Thymus (tissue), 14 donors: ENCODE measurements at places on chromosomes 3 and 15. TPM values are rescaled to one million over a fixed set of nuclear protein-coding genes. Genes with fewer than 3 reads are reported as not detected.

DNA sequence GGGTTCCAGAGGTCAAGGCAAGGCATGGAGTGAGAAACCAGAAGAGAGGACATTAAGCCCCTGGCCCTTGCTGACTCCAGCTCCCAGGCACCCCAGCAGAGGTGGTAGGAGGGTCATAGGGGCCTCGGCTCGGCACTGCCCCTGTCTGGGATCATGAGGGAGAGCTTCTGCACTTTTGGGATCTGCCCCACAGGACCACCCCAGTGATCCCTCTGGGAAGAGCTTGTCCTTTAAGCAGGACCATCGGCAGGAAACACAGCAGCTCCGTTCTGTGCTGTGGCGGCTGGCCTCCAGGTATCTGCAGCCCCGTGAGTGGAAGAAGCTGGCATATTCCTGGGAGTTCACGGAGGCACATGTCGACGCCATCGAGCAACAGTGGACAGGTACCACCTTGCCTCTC is 35.5 kb downstream of the ANKDD1A start:
- no peak overlapping the region for H3K4me3 ChIP-seq
- H3K27ac ChIP-seq: no peak overlapping the region
- H3K4me1 ChIP-seq: no peaks in the 10 kb centered on the region
- H3K27me3 ChIP-seq: no peaks in the 10 kb centered on the region
- DNase-seq: no peak
- H3K36me3 ChIP-seq: peaks cover 5% of the 10 kb centered on the region

DNA sequence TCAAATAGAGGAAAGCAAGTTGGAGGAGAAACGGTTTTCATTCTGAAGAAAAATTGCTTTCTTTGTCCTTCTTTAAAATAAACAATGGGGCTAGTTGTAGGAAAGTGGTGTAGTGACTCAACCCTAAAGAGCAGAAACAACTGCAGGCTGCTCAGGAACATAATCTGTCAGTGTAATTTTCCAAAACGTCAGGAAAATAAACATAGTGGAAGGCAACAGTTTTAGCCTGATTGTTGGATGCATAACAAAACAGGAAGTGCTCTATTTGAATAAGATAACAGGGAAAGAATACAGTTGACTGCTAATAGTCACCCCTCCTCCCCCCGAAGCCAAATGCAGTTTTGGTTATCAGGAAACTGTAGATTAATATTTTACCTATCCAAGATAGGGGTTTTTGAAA is 167.6 kb downstream of the ECT2 start:
- H3K4me3 ChIP-seq: no peak overlapping the region
- no peaks in the 10 kb centered on the region for H3K4me1 ChIP-seq
- H3K27ac ChIP-seq: no peak overlapping the region
- no peaks in the 10 kb centered on the region for H3K36me3 ChIP-seq
- H3K27me3 ChIP-seq: no peaks in the 10 kb centered on the region

DNA sequence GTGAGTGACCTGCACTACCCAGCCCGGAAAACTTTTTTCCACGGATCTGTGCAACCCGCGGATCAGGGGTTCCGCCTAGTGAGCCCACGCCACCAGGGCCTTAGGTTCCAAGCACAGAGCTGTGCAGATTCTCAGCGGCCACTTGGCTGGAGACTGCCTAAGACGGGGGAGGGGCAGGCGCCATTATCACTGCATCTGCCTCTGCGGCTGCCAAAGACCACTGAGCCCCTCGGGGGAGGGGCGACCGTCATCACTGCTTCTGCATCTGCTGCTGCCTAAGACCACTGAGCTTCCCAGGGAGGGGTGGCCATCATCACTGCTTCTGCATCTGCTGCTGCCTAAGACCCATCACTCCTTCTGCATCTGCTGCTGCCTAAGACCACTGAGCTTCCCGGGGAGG is 460.2 kb downstream of the OCA2 start:
- no peak for DNase-seq
- no peaks in the 10 kb centered on the region for H3K27me3 ChIP-seq

DNA sequence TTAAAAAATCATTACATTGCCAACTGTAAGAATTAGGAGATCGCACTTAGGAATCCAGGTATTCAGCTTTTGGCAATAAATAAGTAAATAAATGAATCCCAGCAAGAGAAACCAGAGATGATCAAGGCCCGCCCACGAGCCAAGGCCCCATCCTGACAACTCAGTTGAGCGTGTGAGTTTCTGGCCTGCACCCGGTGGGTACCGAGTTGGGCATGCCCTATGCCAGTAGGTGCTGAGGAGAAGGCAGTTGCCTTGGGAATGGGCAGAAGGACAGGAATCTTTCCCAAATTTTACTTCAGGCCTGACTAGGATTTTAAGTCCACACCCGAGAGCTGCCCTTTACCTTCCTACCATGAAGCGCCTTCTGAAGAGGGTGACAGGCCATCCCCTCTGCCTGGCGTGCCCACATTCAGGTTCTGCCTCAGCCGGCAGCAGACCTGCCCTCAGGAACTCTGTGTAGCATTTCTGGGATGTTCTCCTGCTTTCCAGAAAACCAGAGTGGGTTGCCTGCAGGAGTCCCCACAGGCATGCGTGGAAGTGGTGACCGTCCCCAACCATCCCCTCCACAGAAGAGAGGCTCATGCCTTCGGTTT is 99.3 kb upstream of the ALDH1A3 start:
- H3K27ac ChIP-seq: no peak overlapping the region
- no peaks in the 10 kb centered on the region for H3K27me3 ChIP-seq
- no peak overlapping the region for H3K4me3 ChIP-seq
- DNase-seq: no peak
- no peaks in the 10 kb centered on the region for H3K36me3 ChIP-seq

DNA sequence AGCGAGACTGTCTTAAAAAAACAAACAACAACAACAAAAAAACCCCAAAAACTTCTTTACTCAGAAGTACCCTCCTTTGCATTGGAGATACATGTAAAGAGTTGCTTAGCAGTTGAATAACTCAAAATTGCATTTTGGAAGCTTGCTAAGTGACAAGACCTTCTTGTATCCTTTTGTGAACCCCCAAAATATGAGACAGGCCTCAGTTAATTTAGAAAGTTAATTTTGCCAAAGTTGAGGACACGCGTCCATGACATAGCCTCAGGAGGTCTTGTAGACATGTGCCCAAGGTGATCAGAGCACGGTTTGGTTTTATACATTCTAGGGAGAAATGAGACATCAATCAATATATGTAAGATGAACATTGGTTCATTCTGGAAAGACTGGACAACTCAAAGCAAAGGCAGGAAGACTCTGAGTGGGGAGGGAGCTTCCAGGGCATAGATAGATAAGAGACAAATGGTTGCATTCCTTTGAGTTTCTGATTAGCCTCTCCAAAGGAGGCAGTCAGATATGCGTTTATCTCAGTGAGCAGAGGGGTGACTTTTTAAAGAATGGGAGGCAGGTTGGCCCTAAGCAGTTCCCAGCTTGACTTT is 1.7 kb upstream of the ARF4 start:
- H3K4me1 ChIP-seq: peaks cover 9% of the 10 kb centered on the region
- peak; percentile 12 for DNase-seq
- no peaks in the 10 kb centered on the region for H3K27me3 ChIP-seq
- peak overlapping the region; percentile 97 for H3K27ac ChIP-seq

DNA sequence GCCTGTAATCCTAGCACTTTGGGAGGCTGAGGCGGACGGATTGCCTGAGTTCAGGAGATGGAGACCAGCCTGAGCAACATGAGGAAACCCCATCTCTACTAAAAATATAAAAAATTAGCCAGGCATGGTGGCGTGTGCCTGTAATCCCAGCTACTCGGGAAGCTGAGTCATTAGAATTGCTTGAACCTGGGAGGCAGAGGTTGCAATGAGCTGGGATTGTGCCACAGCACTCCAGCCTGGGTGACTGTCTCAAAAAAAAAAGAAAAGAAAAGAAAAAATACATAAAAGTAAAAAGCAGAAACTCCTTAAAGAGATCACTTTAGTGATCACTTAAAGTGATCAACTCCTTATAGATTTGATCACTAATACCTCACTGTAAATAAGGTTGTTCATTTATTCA is 78.0 kb downstream of the GMPS start:
- H3K27ac ChIP-seq: no peak overlapping the region
- no peak overlapping the region for H3K4me3 ChIP-seq
- H3K4me1 ChIP-seq: no peaks in the 10 kb centered on the region
- DNase-seq: no peak

DNA sequence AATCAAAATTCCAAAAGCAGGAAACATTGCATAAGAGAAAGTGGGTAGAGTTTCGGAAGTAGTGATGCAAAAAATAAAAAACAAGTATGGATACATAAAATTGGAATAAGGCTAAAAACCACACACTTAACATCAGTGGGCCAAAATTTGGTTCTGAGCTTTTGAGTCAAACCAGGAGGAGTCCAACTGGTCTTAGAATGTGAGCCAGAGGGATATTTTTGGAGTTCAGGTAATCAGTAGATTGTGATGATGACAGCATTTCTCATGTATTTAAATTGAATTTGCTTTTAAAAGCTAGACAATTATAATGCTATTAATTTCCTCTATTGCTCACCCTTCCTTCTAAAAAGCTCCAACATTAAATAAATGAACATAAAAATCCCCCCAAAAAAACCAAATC is 38.2 kb upstream of the CHST2 start:
- no peak for DNase-seq
- no peaks in the 10 kb centered on the region for H3K27me3 ChIP-seq
- no peak overlapping the region for H3K4me3 ChIP-seq
- H3K36me3 ChIP-seq: no peaks in the 10 kb centered on the region
- peaks cover 4% of the 10 kb centered on the region for H3K4me1 ChIP-seq

GRCh38 chr15:78398076-78398825 is 39.8 kb upstream of the IREB2 start:
- H3K4me1 ChIP-seq: no peaks in the 10 kb centered on the region
- no peaks in the 10 kb centered on the region for H3K36me3 ChIP-seq
- H3K4me3 ChIP-seq: no peak overlapping the region
- H3K27ac ChIP-seq: no peak overlapping the region
- no peak for DNase-seq
- H3K27me3 ChIP-seq: no peaks in the 10 kb centered on the region

GRCh38 chr3:72152551-72153476 is 367.9 kb upstream of the PROK2 start:
- peaks cover 14% of the 10 kb centered on the region for H3K4me1 ChIP-seq
- no peak for DNase-seq
- no peaks in the 10 kb centered on the region for H3K27me3 ChIP-seq
- no peak overlapping the region for H3K27ac ChIP-seq

GRCh38 chr15:91881569-91882297 is 28.2 kb downstream of the SLCO3A1 start:
- no peak overlapping the region for H3K4me3 ChIP-seq
- H3K27me3 ChIP-seq: no peaks in the 10 kb centered on the region
- no peaks in the 10 kb centered on the region for H3K4me1 ChIP-seq
- no peak for DNase-seq
- no peaks in the 10 kb centered on the region for H3K36me3 ChIP-seq

DNA sequence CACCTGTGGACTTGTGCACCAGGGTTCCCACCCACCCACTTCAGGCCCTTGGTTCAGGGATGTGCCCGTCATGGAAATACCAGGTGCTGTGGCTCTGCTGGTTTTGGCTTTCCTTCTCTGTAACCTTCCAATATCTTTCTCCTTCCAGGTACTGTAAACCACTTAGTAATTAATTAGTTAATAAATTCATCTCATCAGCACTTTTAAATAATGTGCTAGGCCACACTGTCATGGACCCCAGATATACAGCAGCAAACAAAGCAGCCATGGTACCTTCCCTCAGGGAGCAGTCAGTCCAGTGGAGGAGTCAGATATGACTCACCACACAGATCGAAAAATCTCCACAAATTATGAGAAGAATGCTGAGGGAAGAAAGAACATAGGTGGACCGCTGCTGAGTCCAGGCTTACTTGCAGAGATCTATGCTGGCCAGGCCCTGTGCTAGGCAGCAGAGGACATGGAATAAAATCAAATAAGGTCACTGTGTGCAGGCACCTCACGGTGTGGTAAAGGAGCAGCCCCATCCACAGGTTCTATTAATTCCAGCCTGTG is 6.8 kb upstream of the GATA2 start:
- no peak overlapping the region for H3K4me3 ChIP-seq
- peaks cover 63% of the 10 kb centered on the region for H3K27me3 ChIP-seq
- peaks cover 11% of the 10 kb centered on the region for H3K4me1 ChIP-seq
- no peak for DNase-seq
- no peak overlapping the region for H3K27ac ChIP-seq

DNA sequence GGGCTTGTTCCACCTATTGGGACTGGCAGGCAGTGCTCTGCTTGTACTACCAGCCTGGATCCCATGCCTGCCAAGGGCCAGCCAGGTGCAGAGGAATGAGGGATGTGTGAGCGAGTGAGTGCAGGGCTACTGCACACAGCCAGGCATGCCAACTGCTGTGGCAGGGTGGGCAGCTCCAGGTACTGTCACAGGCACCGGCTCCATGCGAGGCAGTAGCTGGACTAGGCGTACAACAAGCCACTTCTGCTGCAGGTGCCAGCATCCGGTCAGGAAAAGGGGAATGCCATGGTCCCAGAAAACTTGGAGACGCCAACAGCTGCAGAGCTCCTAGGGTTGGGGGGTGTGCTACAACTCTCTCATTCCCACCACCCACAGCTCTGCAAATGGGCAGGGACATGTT is 1356.7 kb downstream of the SI start:
- no peaks in the 10 kb centered on the region for H3K27me3 ChIP-seq
- no peak overlapping the region for H3K27ac ChIP-seq
- no peak for DNase-seq
- no peak overlapping the region for H3K4me3 ChIP-seq
- H3K36me3 ChIP-seq: no peaks in the 10 kb centered on the region

GRCh38 chr3:169259134-169259533 is 404.4 kb downstream of the MECOM start:
- H3K36me3 ChIP-seq: no peaks in the 10 kb centered on the region
- no peak for DNase-seq
- no peak overlapping the region for H3K4me3 ChIP-seq
- H3K4me1 ChIP-seq: no peaks in the 10 kb centered on the region
- H3K27ac ChIP-seq: no peak overlapping the region
- H3K27me3 ChIP-seq: no peaks in the 10 kb centered on the region

DNA sequence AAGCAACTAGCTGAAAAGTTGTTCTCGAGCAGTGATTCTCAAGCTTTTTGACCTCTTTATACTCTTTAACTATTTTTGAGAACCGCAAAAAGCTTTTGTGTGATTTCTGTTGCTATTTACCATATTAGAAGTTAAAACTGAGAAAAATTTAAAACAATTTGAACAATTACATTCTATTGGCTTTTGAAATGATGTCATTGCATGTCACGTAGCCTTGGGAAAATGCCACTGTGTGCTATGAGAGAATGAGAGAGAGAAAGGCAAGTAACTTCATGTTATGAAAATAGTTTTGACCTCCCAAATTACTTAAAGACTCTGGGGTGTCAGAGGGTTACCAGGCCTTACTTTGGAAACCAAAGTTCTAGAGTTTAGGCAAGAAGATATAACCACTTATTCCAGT is 8.0 kb downstream of the USP13 start:
- no peaks in the 10 kb centered on the region for H3K36me3 ChIP-seq
- H3K4me1 ChIP-seq: no peaks in the 10 kb centered on the region
- no peak for DNase-seq
- H3K27ac ChIP-seq: no peak overlapping the region

GRCh38 chr3:57224856-57225255 is 2.7 kb upstream of the APPL1 start:
- H3K27ac ChIP-seq: no peak overlapping the region
- H3K36me3 ChIP-seq: no peaks in the 10 kb centered on the region
- peaks cover 9% of the 10 kb centered on the region for H3K4me1 ChIP-seq

Gene TEX55
- not detected for total RNA-seq

Gene SENP5
- 24.8 TPM for total RNA-seq

Gene ARHGAP11A
- total RNA-seq: 25.2 TPM

Gene ECE2
- not detected for total RNA-seq

Gene GOLGA8A
- 13.8 TPM for total RNA-seq

Gene MASP1
- 0.14 TPM for total RNA-seq

Gene TMCO5A
- total RNA-seq: not detected

Gene LIPC
- 2.4 TPM for total RNA-seq
